B cell (primary cell): ENCODE measurements at places on chromosomes 7 and 10. TPM values are rescaled to one million over a fixed set of nuclear protein-coding genes. Genes with fewer than 3 reads are reported as not detected.

The ZNF365 gene
- 0.03 and 0.06 TPM in 2 replicates for polyA plus RNA-seq

The HOGA1 gene
- not detected in 2 replicates for polyA plus RNA-seq

DNA sequence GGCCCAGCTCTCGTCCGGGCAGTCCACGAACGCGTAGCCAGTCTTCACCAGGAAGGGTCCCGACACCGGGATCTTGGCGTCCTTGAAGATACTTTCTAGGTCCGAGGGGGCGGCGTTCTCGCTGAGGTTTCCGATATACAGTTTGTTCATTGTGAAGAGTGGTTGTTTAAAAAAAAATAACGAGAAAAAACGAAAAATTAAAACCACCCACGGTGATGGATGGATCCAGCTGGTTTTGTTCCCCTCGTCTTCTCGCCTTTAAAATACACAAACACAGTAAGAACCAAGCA is 385 bp downstream of the IGF2BP3 start:
- no peak for DNase-seq

- DNase-seq: no peak
These were observed 63.2 kb downstream of the CCDC3 start for GRCh38 chr10:12938271-12938670.

- no peak for DNase-seq
These were observed 239.1 kb downstream of the PHF14 start for GRCh38 chr7:11212816-11213215.
